Smooth muscle cell of trachea (primary cell): ENCODE measurements at places on chromosomes 1 and 21. TPM values are rescaled to one million over a fixed set of nuclear protein-coding genes. Genes with fewer than 3 reads are reported as not detected.

CFAP74 gene
- not detected in 2 replicates for total RNA-seq

TNNI3K gene
- 1.7 and 1.8 TPM in 2 replicates for total RNA-seq

FCGR3A gene
- not detected in 2 replicates for total RNA-seq

SMPDL3B gene
- 0.17 TPM in 1 of 2 replicates, not detected in the other for total RNA-seq

LCA5L gene
- total RNA-seq, result 0.66 and 0.87 TPM in 2 replicates

MNDA gene
- total RNA-seq, result not detected in 2 replicates

CRP gene
- not detected in 2 replicates for total RNA-seq

ELAPOR1 gene
- 0.15 and 0.33 TPM in 2 replicates for total RNA-seq

PRAMEF25 gene
- total RNA-seq, result not detected in 2 replicates

ETNK2 gene
- total RNA-seq, result 2.6 and 5.3 TPM in 2 replicates

AMY1B gene
- total RNA-seq, result not detected in 2 replicates

CSF1 gene
- 64.7 and 88.5 TPM in 2 replicates for total RNA-seq

KIF2C gene
- total RNA-seq, result 2.2 and 52.5 TPM in 2 replicates

AVPR1B gene
- not detected in 2 replicates for total RNA-seq

ZNF683 gene
- total RNA-seq, result not detected in 2 replicates

ATG4C gene
- total RNA-seq, result 9.6 and 9.7 TPM in 2 replicates

HHAT gene
- 0.87 and 3.3 TPM in 2 replicates for total RNA-seq

SLAMF6 gene
- not detected in 2 replicates for total RNA-seq

PBX1 gene
- total RNA-seq, result 60.7 and 68.4 TPM in 2 replicates

OR2T33 gene
- not detected in 2 replicates for total RNA-seq

FOXO6 gene
- total RNA-seq, result not detected in 2 replicates

TARBP1 gene
- 24.6 and 25.5 TPM in 2 replicates for total RNA-seq

GPX7 gene
- total RNA-seq, result 35.1 and 45.2 TPM in 2 replicates

CNTN2 gene
- total RNA-seq, result not detected in 2 replicates

OR2M4 gene
- not detected in 2 replicates for total RNA-seq

CLCNKA gene
- under 0.01 and 0.17 TPM in 2 replicates for total RNA-seq

IGSF9 gene
- not detected in 2 replicates for total RNA-seq

OR14K1 gene
- total RNA-seq, result not detected in 2 replicates

HSF2BP gene
- total RNA-seq, result 1.2 and 1.6 TPM in 2 replicates
